ENCODE measurements at places on chromosomes 11 and 22. TPM values are rescaled to one million over a fixed set of nuclear protein-coding genes. Genes with fewer than 3 reads are reported as not detected.
A peak's percentile ranks its signal among the peaks of the same experiment; 100 is the strongest.

GRCh38 chr11:110529043-110529442 is 99.3 kb downstream of the FDX1 start:
- DNase-seq, result no peak

DNA sequence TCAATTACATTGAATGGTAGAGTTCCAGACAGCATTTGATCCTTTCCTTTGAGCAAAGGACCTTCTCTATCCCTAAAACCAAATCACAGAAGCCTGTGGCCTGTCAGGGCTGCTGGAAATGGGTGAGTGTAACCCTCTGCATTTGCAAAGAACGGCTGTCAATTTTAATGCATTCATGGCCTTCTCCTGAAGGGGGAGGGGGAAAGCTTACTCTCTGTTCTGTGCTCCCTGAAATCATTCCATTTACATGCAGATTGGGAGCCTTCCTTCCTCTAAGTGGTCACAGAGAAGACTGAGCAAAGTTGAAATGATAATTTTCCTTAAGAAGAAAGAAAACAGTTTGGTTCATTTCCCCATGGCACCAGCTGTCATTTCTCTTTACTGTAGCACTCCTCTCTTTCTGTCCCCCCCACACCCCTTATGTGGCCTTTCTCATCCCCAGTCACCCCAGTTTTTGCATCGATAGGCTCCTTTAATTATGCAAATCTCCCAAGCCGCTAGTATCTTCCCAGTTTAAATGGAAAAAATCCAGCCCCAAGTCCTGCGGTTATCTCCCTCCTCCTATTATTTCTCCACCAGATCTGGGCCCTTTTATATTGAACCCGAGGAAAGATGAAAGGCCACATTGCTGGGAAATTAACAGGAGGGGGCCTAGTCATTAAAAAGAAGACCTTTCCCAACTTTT is 109.4 kb upstream of the KIRREL3 start:
- DNase-seq, result no peak

DNA sequence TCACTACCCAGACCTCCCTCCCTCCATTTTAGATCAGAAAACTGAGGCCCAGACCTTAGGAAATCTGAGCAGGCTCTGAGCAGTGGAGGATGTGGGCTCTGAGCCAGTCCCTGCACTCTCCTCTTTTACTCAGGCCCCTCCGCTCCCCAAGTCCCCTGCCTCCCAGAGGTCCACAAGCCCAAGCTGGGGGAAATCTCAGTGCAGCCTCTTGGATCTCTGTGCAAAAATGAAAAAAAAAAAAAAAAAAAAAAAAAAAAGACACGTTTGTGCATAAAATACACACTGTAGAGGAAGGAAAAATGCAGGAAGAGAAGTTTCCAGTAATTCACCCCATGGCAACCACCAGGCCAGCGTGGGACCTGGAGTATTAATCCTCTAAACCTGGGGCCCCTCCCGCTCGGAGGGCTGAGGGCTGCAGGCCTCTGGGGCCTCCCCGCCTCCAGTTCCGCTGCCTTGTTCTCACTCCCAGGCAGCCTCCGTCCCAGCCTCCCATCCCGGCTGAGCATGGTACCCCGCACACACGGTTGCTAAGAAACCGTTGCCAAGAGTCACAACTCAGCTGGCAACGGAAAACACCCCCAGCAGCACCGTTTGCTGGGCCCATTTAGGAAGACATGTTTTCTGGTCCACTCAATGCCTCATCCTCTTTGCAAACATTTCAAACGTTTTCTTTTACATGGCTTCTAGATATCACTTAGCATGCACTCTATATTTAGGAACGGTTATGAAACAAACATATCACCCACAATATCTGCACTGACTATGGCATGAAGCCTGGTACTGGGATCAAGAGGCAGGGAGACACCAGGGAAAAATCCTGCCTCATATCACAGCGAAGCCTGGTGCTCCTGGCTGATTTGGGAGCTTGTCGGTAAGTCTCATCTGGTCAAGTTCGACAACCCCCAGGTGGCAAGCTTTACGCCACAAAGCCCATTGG is 227.5 kb downstream of the CTTN start:
- DNase-seq, result no peak

- no peak for DNase-seq
Observed at GRCh38 chr11:130008326-130008725, 5.7 kb upstream of the PRDM10 start.

DNA sequence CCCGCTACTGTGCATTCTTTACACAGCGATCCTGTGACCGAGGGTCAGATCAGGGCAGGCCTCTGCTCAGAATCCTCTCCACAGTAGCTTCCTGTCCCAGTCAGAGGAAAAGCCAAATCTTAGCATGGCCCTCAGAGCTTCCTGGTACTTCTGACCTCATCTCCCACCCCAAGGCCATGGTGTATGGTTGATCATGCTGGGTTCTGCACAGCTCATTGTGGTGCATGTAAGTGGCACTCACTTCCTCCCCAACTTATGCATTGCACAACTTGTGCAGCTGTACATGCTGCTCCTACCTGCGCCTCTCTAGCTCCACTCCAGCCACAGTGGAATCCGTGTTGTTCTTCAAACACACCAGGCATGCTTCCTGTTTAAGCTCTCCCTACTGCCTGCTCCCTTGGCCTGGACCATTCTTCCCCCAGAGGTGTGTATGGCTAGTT is 20.3 kb downstream of the BMAL1 start:
- no peak for DNase-seq

DNA sequence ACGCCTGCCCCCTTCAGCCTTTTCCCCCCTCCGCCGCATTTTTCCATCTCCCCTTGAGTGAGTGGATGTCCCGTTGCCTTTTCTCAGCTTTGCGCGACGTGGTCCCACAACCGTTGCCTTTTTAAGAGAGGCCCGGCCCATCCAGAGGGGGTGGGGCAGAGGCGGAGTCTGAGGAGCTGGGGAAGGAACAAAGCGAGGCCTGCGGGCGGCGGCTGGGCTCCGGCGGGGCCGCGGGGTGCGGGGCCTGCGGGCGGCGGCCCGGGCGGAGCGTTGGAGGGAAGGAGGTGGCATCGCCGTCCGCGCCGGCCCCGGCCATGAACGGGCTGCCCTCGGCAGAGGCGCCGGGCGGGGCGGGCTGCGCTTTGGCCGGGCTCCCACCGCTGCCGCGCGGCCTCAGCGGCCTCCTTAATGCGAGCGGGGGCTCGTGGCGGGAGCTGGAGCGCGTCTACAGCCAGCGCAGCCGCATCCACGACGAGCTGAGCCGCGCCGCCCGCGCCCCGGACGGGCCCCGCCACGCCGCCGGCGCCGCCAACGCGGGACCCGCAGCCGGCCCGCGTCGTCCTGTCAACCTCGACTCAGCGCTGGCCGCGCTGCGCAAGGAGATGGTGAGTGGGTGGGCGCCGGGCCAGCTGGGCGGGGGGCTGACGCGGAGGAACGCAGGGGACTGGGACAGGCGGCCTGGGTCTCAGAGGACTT is at the start of gene FAM89B:
TSS of gene FAM89B (plus strand) at position 183 of the 696 bp plus-strand sequence. CDS start at position 315, 132 bp downstream.
- DNase-seq, result peak; percentile 93

OR2AT4 gene
- total RNA-seq, result not detected

ANO1 gene
- total RNA-seq, result 11.3 TPM

DNA sequence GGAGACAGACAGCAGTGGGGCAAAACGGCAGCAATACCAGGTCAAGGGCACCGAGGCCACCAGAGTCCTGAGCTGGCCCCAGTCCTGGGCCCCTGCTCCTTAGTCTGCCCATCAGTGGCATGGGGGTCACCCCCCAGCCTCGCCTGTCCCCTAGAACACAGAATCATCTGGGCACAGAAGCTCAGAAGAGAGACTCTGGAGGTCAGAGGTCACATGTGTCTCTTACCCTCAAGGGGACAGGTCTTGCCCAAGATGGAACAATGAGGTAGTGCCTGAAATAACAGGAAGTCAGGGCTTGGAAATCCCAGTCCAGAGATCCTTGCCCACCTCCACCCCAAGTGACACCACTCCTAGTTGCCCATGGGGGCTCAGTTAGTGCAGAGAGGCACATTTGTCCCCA is 20.6 kb downstream of the PDE2A start:
- no peak for DNase-seq

- DNase-seq, result peak; percentile 59
Observed at GRCh38 chr11:1502954-1503707, 16.6 kb upstream of the MOB2 start.

DNA sequence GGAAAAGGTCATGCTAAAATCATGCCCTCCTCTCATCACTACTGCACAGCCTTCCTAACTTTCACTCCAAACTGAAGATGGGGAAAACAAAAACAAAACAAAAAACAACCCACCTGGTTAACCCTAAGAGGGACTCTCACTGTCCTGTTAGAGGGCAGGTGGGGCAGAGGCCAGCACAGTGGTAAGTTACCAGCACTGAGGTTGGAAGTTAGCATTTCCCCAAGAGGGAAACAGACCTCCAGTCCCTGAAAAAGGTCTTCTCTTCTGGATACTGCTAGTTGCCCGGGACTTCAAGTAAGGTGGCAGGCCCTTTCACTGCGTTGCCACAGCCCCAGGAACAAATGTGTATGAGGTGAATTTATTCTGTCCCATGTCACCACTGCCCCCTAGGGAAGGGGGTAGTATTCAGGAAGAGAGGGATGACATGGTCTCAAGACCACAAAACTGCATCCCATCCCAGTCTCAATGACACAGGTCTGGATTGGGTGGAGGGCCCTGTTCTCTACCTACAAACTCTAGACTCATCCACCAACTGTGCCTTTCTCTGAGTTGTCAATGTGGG is 792 bp upstream of the ADAMTS8 start:
- DNase-seq, result no peak

GRCh38 chr22:50586416-50586815 is 3.8 kb upstream of the CHKB start:
- no peak for DNase-seq

DNA sequence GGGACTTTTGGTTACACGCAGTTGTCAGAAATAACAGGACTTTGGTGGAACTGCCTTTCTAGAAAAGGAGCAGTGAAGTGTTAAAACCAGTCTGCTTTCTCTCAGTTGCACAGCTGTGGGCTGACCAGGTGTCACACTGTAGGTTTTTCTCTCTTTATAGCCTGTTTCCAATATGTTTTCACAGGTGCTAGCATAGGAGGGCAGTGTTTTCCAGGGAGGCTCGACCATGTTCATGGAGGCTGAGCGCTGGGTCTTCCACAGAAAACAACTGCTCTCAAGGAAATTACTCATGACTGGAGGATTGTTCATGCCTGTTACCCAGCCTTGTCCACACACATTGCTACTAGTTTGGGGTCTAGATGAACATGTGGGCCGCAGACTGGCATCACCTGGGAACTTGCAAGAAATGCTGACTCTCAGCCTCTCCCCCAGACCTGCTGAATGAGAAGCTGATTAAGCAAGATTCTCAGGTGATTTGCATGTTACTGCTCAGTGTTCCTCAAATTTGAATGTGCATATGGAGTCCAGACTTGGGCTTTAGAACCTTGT is 157.7 kb downstream of the MAML2 start:
- DNase-seq, result no peak

DNA sequence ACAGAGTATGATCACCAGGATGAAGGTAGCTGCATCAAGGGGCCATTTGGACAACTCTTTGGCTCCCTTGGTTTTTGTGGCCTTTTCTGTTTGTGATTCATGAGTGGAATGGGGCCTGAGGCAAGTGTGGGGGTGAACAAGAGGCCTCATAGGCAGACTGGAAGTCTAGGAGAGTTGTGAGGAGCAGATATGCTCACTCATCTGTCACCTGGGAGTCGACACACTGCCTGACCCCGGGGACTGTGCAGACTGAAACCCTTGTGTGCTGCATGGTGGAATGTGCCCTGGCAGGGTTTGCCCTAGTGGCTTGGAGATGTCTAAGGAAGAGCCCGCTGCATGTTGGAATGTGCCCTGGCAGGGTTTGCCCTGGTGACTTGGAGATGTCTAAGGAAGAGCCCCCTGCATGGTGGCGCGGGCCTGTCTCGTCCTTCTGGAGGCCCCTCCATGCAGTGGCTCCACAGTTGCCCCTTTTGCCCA is 60.0 kb downstream of the MED15 start:
- DNase-seq, result peak; percentile 16

GRCh38 chr22:22431271-22432220 is 77.0 kb downstream of the ZNF280B start:
- DNase-seq, result peak; percentile 68

- DNase-seq, result no peak
Observed at GRCh38 chr11:64967375-64967774, 4.5 kb downstream of the MAJIN start.
